ENCODE measurements at places on chromosomes 1 and 21.

DNA sequence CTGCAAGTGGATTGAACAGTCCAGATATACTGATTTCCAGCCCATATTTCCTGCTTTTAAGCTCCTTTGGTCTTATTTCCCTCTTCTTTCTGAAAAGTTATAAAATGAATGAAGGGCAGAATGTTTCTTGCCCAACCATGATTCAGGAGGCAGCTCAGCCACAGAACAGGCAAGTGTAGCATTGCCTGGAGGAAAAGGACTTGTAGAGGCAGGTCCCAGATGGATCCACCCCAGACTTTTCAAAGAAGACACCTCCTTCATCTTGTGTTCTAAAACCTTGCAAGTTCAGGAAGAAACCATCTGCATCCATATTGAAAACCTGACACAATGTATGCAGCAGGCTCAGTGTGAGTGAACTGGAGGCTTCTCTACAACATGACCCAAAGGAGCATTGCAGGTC is at the start of gene CLCA2:
Gene CLCA2 (plus strand): TSS at position 299 of the 400 bp plus-strand sequence. CDS start 77 bp downstream, at position 376.
- DNase-seq = no peak

- DNase-seq = no peak
Observed at GRCh38 chr1:174156437-174156836, 2.9 kb upstream of the RABGAP1L start.

- DNase-seq = peak; percentile 76
Observed at GRCh38 chr1:210400043-210400840, 71.5 kb downstream of the HHAT start.

DNA sequence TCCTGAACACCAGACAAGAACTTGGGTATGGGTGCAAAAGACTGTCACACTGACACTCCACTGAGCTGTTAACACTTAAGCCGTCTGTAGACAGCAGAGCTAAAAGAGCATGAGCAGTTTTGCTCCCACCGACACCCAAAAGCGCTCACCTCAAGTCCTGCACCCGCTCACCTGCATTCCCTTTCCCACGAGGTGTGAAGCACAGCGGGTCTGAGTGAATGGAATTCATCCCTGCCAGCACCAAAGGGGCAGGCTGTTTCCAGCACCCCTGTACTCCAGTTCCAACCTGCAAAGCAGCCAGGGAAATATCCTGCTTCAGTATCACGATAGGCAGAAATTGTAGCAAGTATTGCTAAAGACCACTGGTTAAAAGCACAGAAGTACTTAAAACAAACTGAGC is 28.8 kb downstream of the KRTAP21-3 start:
- no peak for DNase-seq

- no peak for DNase-seq
Observed at GRCh38 chr1:57986432-57986831, 560.1 kb downstream of the OMA1 start.

GRCh38 chr1:232339073-232339472 is 290.9 kb downstream of the SIPA1L2 start:
- no peak for DNase-seq
